Ascending aorta (tissue), 2 donors: ENCODE measurements at places on chromosomes 7 and 10. TPM values are rescaled to one million over a fixed set of nuclear protein-coding genes. Genes with fewer than 3 reads are reported as not detected.

DNA sequence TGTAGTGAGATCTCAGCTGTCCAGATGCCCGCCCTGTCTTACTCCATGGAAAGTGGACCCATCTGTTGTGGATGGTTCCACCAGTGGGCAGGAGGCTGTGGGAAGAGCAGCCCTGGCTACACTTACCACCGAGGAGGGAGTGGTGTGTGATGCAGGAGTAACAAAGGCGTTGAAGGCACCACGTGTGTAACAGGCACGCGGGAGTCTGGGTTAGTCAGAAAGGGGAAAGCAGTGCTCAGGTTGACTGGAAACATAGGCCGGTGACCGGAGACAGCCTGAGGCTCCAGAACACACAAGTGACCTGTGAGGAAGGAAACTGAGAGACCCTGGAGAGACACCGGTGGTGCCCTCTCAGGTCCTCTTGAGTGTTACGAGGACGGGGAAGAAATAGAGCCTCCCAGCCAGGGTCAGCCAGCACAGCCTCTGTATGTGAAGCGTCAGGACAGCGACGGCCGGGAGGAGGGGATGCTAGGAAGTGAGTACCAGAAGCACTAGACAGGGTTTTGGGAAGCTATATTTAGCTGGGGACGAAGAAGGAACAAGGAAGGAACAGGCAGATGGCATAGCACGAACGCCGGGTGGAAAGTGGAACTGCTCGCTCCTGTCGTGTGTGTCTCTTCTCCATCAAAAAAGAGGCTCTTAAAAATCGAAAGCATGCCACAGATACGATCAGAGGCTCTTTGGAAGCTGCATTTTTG is 51.7 kb downstream of the DAGLB start:
- DNase-seq: no peak

GRCh38 chr10:70829543-70829942 is 13.8 kb downstream of the SGPL1 start:
- no peak for DNase-seq

DNA sequence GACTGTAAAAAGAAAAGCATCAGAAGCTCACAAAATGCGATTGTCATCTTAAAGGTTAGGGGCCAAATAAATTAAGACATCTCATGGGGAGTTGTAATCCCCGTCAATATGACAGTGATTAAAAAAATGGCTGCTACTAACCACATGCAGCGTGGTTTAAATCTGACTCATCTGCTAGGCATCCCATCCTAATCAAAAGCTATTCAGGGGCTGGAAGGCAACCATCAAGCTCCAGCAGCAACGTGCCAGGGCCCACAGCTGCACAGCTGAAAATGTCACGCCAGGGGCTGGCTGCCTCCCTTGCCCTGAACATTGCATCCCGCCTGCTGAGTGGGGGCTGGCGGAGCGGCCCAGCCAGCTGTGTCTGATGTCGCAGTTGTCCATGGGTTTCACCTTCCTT is 66.3 kb upstream of the FRMD4A start:
- DNase-seq: no peak

DNA sequence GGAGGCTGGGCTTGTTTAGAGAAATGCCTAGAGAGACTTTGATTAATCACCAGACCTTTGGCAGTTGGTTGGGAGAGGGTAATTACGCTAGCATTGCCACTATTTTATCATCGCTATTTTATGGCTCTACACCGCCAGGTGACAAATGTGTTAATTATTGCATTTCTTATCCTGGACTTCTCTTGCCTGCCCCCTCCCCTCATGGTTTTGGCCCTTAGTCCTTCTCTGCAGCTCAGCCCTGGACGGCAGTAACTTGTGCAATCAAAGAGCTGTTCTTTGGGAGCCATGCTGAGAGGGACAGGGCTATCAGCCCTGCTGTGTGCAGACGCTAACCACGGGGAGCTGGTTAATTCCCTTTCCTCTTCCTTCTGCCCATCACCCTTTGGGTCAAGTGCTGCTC is 585.0 kb downstream of the AUTS2 start:
- DNase-seq: no peak

The CNNM1 gene
- total RNA-seq: not detected

The NUDT13 gene
- 7.6 TPM for total RNA-seq

GRCh38 chr7:104241538-104242209 is 33.9 kb upstream of the ORC5 start:
- DNase-seq: no peak

The AKR1E2 gene
- total RNA-seq: 0.53 TPM

The FAM241B gene
- not detected for total RNA-seq

DNA sequence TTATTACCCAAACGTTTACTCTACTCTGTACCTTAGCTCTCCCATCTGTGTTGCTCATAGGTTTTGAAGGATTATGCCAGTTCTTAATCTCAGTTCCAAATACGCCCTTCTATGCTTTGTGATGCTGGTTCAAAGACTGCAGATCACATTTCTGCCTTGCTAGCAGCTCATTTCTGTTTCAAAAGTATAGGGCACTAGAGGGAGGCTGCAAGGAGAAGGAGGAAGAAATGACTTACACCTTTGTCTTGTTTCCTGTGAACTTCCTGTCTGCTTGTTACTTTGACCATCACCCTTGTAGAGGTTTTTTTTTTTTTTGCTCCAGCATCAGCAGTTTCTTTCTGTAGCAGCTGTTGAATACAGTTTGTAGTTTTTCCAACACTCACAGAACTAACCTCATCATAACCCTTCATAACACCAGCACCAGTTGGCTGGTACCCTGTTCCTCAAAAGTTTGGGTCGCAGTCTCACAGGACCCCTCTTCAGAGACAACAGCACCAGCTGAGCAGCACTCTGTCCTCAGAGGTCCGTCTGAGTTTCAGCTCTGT is 16.5 kb downstream of the SLK start:
- no peak for DNase-seq

DNA sequence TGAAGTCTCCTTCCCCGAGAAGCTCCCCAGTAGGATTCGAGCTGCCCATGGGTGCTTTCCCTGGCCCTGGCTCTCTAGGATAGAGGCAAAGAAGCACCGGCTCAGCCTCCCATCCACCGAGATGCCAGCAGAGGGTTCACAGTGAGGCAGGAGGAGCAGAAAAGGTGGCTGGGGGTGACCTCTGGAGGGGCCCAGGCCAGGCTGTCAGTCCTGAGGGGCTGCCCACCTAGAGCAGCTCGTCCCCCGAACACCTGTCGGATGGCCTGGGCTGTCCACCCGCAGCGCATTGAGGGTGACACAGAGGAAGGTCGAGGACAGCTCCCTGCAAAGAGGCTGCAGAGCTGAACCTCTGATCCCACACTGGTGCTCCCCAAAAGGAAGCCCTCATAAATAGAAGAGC is 167.2 kb upstream of the PPP2R2D start:
- DNase-seq: no peak

The CCDC7 gene
- total RNA-seq: 56.9 TPM

DNA sequence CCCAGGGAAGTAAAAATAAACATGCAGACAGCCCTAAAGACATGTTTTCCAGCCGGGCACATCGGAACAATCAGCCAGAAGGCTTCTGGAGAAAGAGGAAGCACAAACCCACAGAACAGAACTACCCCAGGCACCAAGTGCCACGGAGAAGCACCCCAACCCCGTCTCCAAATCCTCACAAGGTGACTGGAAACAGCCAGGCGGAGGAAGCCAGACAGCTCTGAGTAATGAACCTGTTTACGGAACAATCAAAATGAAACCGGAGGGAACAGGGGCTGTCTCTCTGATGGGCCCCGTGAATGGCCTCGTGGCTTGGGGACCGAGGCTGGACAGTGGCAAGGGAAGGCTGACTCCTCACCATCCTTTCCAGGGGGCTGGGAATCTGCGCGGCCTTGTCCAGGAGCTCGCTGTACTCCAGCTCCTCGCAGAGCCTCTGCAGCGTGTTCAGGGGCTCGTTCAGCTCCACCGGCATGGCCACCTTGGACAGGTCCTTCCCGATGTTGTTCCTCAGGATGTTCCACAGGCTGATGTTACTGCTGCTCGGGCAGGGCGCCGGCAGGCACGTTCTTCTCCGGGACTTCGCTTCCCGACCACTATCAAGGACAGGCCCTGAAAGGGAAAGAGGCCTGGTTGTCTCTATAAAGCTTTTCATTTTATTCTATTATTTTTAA is 77.0 kb upstream of the GSDME start:
- DNase-seq: no peak

The TNRC18 gene
- total RNA-seq: 240 TPM

DNA sequence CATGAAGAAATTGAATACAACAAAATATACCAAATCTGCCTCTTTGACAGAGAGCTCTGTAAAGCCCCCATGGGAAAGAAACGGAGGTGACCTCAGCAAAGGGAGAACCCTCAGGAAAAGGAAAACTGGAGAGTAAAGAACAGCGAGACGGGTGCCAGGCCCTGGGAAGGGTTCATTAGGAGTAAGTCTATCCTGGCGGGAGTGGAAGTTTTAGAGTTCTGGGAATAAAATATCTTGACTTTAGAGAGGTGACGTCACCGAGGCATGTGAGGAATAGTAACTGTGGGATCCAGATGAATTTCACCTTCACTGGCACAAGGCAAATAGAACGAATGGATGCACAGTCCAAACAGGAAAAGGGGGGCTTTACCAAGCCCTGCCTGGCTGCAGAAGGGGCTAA is 362.8 kb upstream of the IGFBP3 start:
- no peak for DNase-seq

DNA sequence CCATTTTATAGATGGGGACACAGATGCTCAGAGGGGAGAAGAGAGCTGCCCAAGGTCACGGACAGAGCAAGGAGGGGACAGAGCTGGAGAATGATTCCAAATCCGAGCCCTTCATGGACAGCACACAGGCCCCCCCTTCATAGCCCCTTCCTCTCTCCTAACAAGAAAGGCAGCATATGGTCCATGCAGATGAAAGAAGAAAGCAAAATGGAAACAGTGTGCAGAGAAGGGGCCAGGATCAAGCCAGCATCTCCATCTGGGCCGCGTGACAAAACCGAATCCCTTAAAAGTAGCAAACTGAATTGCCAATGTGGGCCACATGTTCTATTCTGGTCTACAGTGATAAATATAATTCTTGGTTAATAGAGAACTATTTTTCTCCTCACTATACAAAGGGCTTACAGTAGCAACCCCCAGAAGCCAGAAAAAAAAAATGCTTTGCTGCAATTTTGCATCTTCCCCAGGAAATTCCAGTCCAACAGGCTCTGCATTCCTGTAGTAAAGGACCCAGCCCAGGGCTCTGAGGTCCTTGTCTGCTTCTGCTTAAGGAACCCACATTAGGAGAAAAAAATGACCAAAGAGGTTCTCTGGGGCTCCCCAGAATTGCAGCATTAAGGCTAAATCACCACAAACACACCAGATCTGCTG is 7.8 kb downstream of the CPXM2 start:
- no peak for DNase-seq

GRCh38 chr10:45404087-45404769 is 30.2 kb downstream of the ALOX5 start:
- no peak for DNase-seq

- DNase-seq: peak; percentile 99
These were observed at the start of gene SEPTIN7 for GRCh38 chr7:35800718-35801391. TSS of gene SEPTIN7 (plus strand) at chr7:35801057. CDS start at chr7:35801210, 153 bp downstream.

- no peak for DNase-seq
These were observed 57.0 kb downstream of the PHTF2 start for GRCh38 chr7:77855371-77856083.

The SFRP4 gene
- 25.7 TPM for total RNA-seq

The GIMAP7 gene
- 9.4 TPM for total RNA-seq

DNA sequence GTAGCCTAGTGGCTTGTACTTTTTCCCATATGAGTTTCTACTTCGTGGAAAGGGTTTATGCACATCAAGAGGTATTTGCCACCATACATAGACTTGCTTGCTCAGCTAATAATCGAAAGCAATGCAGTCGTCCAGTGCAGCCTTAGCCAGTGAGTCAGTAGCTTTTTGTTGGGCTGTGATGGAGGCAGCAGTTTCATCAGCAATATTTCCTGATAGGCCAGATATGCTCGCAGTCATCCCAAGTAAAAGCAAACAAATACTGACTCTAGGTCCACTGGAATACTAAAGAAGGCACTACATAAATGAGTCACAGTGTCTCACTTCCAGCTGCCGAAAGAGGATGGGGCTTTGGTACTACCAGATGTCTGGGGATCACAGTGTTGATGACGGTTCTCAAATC is 2.1 kb upstream of the BNIP3 start:
- no peak for DNase-seq

GRCh38 chr7:101164071-101164840 is 1.1 kb downstream of the VGF start:
- no peak for DNase-seq

The CH25H gene
- total RNA-seq: 1.7 TPM

The WIPF3 gene
- total RNA-seq: 4.6 TPM

The ANKRD61 gene
- total RNA-seq: not detected
